ENCODE measurements at places on chromosomes 6 and 20. TPM values are rescaled to one million over a fixed set of nuclear protein-coding genes. Genes with fewer than 3 reads are reported as not detected.

Gene MAFB
- polyA plus RNA-seq, result 18.0 TPM

DNA sequence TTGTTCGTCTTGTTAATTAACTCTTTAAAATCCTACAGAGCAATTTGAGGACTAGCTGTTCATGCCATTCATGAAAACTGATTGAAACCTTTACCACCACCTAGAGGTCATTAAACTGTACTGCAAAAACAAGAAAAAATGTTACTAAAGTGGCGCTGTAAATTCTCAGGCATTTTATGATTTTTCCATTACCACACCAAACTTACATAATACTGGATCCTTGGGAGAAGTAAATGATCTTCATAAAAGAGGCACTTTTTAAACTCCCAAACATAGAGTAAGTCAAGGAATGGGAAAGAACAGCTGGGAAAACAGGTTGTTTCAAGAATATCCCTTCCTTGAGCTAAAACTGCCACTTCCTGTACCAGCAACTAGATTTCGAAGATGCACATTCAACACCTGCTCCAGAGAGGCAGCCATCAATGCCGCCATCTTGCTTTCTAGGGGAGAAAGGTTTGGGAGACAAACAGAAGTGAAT, 54.3 kb downstream of the MYLIP start:
- no peak for DNase-seq

- DNase-seq, result no peak
Measured at GRCh38 chr6:168300975-168301647, 18.5 kb downstream of the DACT2 start.

DNA sequence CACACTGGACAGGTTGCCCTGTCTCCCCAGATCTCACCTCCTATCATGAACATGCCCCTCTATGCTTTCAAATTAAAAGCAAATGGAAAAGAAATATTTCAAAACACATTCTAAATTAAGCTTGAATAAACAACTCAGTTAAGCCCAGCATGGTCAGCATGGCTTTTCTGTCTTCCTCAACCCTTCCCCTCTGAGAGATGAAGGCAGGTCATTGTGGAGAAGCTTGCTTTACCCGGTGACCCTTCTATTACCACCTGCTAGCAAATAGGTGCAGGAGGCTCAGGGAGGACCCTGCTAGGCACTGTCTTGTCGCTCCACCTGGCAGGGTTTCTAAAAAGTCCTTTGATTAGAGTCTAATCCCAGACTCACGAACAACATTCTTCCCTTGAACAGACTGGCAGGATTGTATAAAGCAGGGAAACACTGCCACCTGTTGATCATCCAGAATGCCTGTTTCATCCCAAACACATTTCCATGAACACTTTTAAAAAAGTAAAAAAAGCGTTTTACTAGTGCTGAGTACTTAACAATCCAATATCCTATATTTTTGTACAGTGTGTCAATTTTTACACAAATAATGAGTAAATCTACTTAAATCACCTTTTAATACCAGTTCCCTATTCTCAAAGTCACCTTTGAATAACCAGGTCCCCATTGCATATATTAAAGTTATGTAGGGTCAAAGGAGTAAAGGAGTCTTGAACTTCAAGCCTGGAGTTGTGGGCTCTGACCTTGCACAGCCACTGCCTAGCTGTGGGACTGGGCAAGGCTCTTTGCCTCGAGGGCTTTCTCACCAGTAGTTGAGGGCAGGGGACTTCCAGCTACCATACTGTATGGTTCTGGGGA, 75.5 kb downstream of the GPR6 start:
- DNase-seq, result no peak

DNA sequence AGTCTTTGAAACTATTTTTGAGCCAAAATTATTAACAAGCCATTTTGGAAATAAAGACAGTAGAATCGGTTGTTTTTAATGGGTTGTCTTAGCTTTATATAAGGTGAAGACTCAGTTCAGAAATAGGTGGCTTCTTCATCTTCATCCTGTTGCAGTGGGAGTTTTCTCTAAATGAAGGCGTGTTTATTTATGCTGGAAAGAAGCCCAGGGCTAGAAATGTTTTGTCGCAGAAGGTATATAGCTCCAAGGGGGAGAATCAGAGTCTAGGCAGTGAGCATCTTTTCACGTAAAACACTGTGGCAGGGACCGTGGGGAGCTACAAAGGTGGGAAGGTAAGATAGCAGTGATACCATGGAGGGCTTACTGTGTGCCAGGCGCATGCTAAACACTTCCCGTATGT, 34.3 kb downstream of the FARS2 start:
- DNase-seq, result no peak

Gene SRSF12
- polyA plus RNA-seq, result 27.8 TPM

GRCh38 chr6:41080621-41081020, 7.8 kb downstream of the NFYA start:
- DNase-seq, result no peak

DNA sequence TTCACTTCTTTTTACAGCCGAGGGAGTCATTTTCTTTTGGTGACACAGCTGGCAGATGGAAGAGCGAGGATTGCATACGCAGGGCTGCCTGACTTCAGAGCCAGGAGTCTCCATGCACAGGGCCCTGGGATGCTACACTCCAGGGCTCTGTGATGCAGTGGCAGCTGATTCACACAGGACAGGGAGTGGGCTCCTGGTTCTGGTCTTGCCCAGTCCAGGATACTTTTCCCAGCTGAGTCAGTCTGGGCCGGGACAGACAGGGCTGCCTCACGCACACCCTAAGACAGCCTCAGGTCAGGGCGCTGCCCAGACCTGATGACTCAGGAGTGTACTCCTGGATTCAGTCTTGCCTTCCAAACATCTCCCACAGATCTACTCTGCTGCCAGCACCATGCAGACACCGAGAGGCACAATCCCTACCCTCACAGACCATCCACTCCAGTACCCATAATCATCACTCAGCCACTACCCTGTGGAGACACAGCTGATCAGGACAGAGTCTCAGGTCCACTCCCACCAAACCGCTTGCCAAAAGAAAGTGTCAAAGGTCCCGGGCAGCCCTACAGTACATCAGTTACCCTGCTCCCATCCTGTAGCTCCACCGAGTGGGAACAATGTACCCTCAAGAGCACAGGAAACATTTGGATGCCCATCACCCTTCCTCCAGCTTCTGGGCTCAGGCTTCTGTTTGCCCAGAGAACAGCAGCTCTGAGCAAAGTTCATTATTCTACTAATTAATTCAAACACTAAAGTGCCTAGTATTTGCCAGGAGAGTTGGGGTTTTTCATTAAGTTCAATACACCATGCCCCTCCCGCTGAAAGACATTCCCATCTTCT, 11.5 kb downstream of the SDC4 start:
- DNase-seq, result peak; percentile 48

Data from spinal cord (tissue), 10 donors.